ENCODE measurements at places on chromosomes 2 and 18.

DNA sequence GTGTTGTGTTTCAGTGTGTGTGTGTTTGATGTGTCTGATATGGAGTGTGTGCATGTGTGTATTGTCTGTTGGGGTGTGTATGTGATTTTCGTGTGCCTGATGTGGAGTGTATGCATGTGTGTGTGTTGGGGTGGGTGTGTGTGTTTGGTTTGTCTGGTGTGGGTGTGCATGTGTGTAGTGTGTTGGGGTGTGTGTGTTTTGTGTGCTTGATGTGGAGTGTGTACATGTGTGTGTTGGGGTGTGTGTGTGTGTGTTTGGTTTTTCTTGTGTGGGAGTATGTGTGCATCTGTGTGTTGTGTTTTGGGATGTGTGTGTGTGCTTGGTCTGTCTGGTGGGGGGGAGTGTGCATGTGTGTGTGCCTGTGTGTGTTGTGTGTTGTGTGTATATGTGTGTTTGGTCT, 247.4 kb upstream of the ST6GAL2 start:
- no peak for DNase-seq

DNA sequence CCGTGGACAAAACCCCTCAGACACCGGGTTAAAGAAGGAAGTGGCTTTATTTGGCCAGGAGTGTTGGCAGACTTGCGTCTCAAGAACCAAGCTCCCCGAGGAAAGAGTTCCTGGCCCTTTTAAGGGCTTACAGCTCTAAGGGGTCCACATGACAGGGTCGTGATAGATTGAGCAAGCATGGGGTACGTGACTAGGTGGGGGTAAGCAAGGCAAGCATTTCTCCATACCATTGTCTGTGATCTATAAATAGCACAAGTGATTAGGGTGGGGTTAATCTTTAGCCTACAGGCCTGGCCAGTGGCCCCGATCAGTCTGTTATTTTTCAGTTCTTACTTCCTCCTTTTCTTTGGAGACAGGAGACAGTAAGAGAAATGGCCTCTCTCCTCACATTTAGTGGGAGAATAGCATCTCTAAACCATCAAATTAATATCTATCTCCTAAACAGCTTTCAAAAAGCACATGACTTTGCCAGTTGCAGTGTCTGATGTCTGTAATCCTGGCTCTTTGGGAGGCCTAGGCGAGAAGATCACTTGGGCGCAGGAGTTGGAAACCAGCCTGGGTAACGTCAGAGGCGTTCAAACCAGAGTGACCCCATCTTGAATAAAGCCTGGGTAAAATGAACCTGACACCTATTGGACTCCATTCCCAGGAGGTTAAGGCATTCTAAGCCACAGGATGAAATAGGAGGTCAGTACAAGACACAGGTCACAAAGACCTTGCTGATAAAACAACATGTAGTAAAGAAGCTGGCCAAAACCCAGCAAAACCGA, 18.3 kb upstream of the CNOT11 start:
- no peak for DNase-seq

DNA sequence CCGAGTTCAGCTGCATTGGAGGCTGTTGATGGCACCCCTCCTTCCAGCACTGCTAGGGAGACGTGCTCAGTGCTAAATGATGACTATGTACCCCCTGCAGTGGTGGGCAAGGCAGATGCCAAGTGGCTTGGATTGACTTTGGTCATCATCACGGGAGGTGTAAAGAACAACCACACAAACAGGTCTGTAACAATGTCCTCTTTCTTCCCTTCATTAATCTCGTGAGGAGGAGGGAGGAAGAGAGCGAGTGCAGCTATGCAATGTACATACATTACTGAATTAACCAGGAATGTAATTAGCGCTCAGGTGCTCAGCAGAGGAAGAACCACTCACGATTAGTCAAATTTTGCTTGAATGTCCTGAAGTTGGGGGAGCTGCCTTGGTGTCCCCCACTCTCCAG, 173.9 kb upstream of the SKOR2 start:
- no peak for DNase-seq

GRCh38 chr18:55090564-55091188, 131.4 kb upstream of the CCDC68 start:
- no peak for DNase-seq

- DNase-seq, result no peak
Observed at GRCh38 chr2:241613017-241613780, 23.8 kb downstream of the THAP4 start.

DNA sequence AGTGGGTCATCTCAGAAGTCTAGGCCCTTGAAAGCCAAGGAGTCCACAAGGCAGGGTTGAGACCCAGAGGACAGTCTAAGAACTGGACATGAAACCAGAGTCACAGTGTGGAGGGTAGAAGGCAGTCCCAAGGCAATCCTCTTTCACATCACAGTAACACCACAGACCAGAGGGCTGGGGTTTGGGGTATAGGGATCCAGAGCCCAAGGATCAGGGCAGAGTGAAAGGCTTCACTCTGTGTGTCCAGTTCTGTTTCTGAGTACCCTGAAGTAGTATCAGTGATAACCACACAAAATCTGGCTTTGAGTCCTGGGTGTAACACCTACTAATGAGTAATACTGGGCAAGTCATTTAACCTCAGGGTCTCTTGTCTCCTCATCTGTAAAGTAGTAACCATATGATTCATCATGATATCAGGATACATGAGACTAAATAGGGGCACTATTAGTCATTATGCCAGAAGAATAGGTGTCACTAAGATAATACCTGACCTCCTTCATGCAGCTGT, 91.0 kb downstream of the ICA1L start:
- no peak for DNase-seq

- DNase-seq, result peak; percentile 74
Observed at GRCh38 chr2:893311-893710, 57.3 kb upstream of the SNTG2 start.

DNA sequence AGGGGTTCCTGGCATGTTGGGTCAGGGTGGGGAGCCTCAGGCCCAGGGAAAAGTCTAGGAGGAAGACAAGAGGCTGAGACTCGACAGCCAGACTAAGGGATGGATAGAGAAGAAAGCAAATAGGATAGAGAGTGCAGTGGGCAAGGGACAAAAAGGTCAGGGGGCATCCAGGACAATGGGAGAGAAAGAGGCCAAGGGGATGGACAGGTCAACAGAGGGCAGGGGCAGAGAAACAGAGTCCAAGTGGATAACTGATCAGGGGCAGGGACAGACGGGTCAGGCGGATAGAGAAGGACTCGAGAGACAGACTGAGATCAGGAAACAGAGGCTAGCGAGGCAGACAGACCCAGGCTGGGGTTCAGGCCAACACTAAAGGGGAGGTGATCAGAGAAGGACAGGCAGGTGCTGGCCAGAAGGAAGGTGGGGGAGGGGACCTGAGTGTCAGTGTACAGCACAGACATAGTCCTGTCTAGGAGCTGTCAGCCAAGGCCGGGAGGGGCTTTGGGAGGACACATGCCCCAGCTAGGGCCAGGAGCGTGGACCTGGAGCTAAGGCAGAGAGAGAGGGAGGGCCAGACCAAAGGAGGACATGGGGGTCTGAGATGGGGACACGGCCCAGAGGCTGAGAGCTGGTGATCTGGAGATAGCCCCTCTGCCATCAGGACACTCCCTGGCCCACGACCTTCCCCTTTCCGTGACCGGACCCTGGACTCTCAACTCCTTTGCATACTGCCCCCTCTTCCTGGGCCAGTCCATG, 12.2 kb downstream of the ASIC4 start:
- DNase-seq, result no peak

- DNase-seq, result no peak
Observed at GRCh38 chr2:139122711-139123158, 342.5 kb upstream of the NXPH2 start.

- DNase-seq, result no peak
Observed at GRCh38 chr2:208686665-208687064, 280.1 kb downstream of the PTH2R start.

GRCh38 chr2:68027959-68028358, 34.8 kb downstream of the C1D start:
- no peak for DNase-seq

GRCh38 chr2:241138471-241138870, 10.8 kb downstream of the PASK start:
- no peak for DNase-seq

- no peak for DNase-seq
Observed at GRCh38 chr18:58057291-58057965, 13.4 kb downstream of the NEDD4L start.

- DNase-seq, result no peak
Observed at GRCh38 chr2:70793450-70793849, 3.0 kb upstream of the FIGLA start.

DNA sequence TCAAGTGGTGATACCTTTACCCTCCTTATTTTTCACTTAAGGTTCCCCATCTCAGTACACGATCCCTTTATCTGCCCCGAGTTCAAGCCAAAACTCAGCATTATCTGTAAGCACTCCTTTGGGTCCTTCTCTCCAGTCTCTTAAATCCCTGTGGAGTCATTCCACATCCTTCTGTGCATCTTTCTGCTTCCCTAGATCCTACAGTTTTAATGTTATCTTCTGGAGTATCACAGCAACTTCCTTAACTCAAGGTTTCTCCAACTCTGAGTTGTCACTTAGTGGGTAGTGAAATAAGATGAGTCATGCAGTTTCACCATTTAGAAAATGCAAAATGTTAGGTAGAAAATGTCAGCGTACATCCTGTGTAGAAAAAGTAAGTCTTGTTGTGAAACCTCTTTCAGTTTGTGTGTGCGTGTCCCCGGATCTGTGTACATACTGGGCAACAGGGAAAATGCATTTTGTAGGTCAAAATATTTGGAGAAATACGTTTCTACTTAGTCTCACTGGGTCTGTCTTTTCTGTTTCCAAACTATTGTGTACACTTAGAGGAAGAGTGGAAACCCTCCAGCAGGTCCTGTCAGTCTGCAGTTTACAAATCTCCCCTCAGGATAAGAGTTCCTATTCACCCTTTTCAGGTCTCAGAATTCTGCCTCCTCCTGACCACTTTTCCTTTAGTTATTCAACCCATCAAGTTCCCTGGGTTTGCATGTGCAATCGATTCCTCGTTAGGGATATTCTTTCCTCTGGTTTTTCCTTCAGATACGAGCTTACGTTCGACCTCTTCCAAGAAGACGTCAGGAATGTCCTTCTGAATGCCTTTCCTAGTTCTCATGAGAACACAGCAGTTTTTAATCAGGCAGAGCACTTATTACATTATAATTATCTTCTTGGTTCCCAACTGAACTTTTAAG, 154.8 kb downstream of the TGIF1 start:
- no peak for DNase-seq

DNA sequence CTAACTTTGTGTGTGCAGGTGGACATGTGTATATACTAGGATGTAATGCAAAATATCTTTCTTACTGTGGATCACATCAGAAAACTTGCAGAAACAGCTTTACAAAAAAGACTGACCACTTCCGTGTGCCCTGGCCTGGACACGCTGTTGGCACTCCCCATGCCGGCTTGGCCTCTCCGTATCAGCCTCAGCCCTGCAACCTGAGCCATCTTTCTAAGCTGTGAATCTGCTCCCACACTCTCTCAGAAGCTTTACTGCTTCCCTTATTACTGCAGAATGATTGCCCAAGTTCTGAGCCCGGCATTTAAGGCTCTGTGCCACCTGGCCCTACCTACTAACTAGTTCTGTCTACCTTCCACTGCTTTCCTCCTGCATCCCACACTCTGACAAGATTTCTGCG, 37.8 kb downstream of the MYO7B start:
- no peak for DNase-seq

- peak; percentile 63 for DNase-seq
Observed at GRCh38 chr2:10036095-10036884, 7.1 kb upstream of the KLF11 start.

DNA sequence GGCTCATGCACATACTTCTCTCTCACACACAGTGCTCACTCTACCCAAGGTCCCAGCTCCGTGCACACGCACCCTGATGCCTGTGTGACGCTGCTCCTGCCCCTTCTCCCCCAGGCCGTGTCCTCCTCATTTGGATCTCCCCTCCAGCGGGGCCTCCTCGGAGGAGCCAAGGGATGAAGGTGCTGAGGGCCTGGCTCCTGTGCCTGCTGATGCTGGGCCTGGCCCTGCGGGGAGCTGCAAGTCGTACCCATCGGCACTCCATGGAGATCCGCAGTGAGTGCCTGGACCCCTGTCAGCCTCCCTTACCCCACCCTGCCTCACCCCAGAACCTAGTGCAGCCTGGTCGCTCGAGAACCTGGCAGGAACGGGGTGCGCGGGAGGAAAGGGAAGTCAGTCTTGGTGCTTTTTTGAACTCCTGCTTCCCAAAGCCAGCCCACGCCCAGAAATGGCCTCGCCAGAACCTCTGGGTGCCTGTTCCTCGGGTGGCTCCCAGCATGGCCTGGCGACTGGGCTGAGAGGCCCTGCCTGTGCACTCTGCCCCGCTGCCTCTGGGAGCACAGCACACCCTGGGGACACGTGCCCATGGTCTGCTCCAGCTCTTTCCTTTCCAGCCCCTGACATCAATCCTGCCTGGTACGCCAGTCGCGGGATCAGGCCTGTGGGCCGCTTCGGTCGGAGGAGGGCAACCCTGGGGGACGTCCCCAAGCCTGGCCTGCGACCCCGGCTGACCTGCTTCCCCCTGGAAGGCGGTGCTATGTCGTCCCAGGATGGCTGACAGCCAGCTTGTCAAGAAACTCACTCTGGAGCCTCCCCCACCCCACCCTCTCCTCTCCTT, at the start of gene PRLH:
PRLH (plus strand) TSS at position 174 of the 835 bp plus-strand sequence; CDS start at position 174, 0 bp downstream.
- DNase-seq, result no peak

DNA sequence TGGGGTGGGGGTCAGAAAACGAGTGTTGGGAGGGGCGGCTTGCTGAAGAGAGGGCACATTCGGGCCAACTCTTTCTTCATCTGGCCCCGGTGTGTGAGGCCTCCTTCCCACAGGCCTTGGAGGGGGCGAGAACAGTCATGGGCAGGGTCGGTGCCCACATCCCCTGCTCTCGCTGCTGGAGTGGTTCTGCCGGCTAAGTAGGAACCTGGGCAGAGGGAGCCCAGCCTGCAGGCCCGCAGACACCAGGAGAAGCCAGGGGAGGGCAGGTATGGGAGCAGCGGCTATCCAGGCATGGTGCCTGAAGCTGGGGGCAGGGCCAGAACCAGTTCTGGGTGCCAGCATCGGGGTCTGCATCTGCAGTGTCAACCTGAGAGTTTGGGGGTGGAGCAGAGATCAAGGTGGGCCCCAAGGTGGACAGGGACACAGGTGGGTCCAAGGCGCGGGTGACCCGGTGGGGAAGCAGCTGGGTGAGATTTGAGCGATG, 46.6 kb upstream of the HPCAL1 start:
- no peak for DNase-seq

GRCh38 chr2:3656762-3657721, 958 bp upstream of the ALLC start:
- DNase-seq, result no peak

DNA sequence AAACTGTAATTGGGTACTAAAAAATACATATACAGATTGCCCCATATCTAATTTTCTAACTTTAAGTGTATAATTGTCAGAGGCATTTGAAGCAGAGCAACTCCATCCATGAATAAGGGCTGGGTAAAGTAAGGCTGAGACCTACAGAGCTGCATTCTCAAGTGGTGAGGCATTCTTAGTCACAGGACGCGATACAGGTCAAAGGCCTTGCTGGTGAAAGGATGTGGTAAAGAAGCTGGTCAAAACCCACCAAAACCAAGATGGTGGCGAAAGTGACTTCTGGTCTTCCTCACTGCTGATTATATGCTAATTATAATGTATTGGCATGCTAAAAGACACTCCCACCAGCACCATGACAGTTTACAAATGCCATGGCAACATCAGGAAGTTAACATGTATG, 50.0 kb downstream of the SLC8A1 start:
- no peak for DNase-seq

- DNase-seq, result no peak
Observed at GRCh38 chr2:40346535-40347354, 105.1 kb downstream of the SLC8A1 start.

- no peak for DNase-seq
Observed at GRCh38 chr2:132632000-132632649, 37.9 kb downstream of the LYPD1 start.

- no peak for DNase-seq
Observed at GRCh38 chr2:75071766-75072165, 113.3 kb downstream of the POLE4 start.

- no peak for DNase-seq
Observed at GRCh38 chr2:126826491-126826890, 72.2 kb upstream of the TEX51 start.
